Endodermal cell (in vitro differentiated cells): ENCODE measurements at places on chromosomes 4 and X. TPM values are rescaled to one million over a fixed set of nuclear protein-coding genes. Genes with fewer than 3 reads are reported as not detected.

GRCh38 chrX:18294893-18295292, 59.6 kb downstream of the SCML2 start:
- peak; percentile 59 for DNase-seq

DNA sequence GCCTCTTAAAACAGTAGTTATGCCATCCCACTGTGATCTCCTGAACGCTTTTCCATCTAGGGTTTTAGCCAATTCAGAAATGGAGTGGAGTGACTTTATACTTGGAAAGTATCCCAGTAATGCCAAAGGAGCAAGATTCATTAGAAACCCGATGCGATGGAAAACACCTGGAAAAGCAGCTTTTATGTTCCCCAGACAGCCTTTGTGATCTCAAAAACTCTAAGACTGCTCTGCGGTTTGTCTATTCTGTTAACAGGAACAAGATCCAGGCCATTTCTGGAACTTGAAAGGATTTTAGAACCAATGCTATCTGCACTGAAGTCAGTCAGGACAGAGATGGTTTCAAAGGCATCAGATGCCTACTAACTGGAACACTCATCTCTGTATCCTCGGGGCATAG, 145.1 kb downstream of the APBB2 start:
- DNase-seq: no peak

GRCh38 chr4:113677325-113677724, 84.2 kb downstream of the CAMK2D start:
- DNase-seq: no peak

Gene GABRQ
- total RNA-seq: 1.7 TPM in 3 replicates

- no peak for DNase-seq
These were observed 5.2 kb downstream of the HSD17B13 start for GRCh38 chr4:87317527-87317926.

DNA sequence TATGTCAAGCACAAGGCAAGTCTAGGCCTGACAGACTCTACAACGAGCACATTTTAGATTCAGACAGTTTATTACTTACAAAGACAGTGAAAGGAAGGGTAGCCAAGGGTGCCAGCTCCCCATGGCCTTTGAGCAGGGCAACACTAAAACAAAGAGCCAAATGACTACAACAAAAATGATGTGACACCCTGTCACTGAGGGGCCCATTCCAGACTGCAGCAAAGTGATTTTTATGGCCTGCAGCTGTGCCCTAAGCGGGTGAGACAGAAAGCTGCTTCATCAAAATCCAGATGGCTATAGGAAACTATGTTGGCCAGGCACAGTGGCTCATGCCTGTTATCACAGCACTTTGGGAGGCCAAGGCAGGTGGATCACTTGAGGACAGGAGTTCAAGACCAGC, 13.4 kb upstream of the RP2 start:
- no peak for DNase-seq

Gene MRPS18C
- total RNA-seq: 34.0 to 63.0 TPM (median 52.3 TPM) in 3 replicates

GRCh38 chr4:124642846-124643245, 69.7 kb downstream of the ANKRD50 start:
- no peak for DNase-seq

Gene SOX3
- total RNA-seq: 2.0 and 3.3 TPM in 2 replicates

DNA sequence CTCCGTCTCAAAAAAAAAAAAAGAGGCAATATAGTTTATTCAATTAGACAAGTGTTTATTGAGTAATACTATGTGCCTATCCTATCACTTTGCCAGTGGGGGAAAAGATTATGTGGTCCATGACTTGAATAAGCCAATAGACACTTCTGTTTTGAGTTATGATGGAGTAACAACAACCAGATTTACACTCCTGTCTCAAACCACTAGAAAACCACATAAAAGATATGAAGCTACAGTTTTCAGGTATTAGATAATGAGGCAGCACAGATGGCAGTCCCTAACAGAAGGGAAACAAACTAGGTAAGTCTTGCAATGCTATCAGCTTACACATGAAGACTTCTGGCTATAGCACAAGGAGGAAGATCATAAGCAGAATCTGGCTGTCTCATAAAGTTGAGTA, 22.5 kb downstream of the NFXL1 start:
- no peak for DNase-seq

Gene DSPP
- not detected in 3 replicates for total RNA-seq

DNA sequence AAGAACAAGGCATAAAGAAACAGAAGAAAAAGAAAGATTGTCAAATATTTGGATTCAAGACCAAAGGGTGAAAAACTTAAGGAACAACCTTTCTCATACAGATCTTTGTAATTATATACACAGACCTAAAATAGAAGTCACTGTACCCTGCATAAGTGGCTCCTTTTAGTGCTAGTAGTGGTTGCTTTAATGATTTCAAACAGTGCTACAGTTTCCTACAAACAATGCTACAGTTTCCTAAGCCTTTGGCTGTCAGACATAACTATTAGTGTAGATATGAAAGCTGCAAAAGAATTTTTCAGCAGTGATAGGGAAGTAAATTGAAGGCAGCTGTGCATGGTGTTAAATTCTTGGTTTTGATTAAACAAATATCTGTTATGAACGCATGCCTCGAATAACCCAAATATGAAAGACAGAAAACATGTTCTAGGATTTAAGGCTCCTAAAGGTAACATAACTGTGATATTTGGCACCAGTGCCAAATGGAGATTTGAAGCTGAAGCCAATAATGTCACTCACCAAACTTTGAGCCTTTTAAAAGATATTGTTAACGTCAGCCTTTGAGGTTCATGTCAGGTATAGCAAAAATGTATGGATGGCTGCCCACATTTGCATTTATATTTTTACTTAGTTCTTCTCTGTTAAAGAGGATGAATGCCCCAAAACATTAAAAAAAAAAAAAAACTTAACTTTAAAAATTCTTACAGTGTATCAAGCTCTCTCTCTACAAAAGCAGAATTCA, 36.6 kb downstream of the SMARCAD1 start:
- DNase-seq: no peak

DNA sequence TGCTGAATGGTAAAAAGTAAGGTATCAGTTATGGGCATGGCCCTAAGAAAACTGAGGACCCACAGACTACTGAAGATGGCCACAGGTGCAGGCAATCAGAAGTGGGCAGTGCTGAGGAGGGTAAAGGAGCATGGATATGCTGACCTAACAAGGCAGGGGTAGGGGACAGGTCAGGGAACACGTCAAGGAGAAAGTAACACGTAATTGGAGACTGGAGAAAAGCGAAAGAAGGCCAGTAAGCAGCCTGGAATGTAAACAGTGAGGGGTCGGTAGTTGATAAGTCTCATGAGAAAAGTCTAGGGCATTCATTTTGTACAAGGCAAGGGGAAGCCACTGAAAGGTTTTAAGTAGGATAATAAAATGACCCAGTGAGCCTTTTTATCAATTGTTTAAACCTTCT, 153.3 kb downstream of the PRDM5 start:
- DNase-seq: no peak

Gene UBL4A
- 23.7 to 37.2 TPM (median 35.9 TPM) in 3 replicates for total RNA-seq

DNA sequence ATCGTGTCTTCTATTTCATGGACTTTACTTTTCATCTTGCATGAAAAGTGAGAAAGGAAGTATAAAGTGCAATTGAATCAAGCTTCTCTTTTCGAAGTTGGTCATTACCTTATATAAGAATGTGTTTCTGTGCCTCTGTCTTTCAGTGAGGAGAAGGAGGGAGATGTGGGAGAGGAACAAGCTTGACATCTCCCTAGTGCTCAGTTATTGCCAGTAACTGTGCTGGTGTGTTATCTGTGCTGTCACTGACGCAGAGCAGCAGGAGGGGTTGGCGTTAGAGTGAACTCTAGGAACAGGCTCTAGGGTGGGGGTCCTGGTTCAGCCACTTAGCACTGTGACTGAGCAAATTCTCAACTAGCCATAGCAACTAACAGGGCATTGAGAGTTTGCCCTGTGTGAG, 34.0 kb upstream of the TBC1D9 start:
- no peak for DNase-seq
